ENCODE measurements at places on chromosomes 4 and X. TPM values are rescaled to one million over a fixed set of nuclear protein-coding genes. Genes with fewer than 3 reads are reported as not detected.

DNA sequence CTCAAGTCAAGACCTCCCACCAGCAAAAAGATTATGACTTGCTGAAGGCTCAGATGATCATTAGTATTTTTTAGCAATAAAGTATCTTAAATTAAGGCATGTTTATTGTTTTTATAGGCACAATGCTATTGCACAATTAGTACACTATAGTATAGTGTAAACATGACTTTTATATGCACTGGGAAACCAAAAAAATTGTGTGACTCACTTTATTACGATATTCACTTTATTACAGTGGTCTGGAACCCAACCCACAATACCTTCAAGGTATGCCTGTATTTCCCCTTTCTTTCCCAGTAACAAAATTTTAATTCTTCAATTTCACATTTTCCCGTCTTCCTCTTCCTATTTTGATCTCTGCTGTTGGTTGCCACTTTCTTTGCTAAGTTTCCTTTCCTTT lies 37.7 kb downstream of the ZCCHC12 start:
- no peak overlapping the region for H3K27ac ChIP-seq
- no peak for DNase-seq
- H3K4me3 ChIP-seq = no peak overlapping the region
- H3K4me1 ChIP-seq = no peaks in the 10 kb centered on the region

- no peak overlapping the region for H3K27ac ChIP-seq
- H3K4me3 ChIP-seq = no peak overlapping the region
- no peak for DNase-seq
- no peaks in the 10 kb centered on the region for H3K36me3 ChIP-seq
- peaks cover 2% of the 10 kb centered on the region for H3K4me1 ChIP-seq
- no peaks in the 10 kb centered on the region for H3K27me3 ChIP-seq
These were observed 1403.1 kb upstream of the TENM3 start for GRCh38 chr4:180840142-180840541.

DNA sequence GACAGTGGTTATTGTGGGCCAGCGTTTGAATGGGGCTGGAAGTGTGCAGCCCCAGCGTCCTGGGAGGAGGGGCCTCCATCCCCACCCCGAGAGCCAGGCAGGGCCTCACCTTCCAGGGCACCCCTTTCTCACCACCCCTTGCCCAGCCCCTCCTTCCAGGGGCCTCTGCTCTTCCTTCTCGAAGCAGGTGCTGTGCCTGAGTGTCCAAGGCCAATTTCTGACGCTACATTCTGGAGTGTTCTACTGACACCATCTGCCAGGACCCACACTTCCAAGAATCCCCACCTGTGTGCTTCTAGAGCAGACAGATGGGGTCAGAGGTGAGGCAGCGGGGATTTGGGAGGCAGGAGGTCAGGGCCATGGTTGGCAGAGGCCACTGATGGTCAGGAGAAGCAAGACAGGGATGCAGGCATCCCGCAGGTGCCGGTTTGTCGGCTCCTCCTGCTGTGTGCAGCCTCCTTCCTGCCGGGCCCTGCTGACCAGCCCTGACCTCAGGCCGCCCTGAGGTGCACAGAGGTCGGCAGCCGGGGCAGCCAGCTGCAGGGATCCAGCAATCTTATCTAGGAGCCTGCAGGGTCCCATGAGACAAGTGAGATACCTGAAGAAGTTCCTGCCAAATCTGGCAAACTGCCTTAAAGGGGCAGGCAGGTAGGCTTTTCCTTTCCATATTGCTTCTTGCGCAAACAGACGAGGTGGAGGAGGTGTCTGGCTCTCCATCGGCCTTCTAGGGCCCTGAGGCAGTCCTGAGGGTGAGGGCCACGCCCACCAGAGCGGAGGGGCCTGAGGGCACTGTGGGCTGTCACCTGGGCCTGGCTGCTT lies 18.8 kb downstream of the MSANTD1 start:
- H3K27ac ChIP-seq = no peak overlapping the region
- no peak overlapping the region for H3K4me3 ChIP-seq
- no peaks in the 10 kb centered on the region for H3K27me3 ChIP-seq
- no peak for DNase-seq

DNA sequence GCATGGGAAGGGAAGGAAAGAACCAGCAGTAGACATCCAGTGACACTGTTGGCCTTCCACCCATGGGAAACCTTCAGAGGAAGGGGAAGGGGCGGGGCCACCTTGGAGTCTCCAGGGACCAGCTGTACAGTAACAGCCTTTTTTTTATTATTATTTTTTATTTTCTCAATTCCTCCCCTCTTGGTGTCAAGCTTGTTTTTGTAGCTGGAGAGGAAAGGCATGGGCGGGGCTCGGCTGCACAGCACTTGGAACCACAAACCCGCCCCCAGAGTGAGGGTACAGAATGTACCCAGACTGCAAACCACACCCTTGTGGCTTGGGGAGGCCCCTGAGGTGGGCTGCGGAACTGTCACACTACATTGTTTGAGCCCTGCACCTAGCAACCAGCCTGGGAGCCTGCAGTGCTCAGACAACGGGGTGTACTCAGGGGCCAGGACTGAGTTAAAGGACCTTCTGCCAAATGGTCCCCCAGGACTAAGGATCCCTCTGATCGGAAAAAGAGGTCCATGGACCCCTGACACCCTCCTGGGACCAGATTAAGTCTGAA lies 45.7 kb downstream of the PRPS1 start:
- peaks cover 27% of the 10 kb centered on the region for H3K27me3 ChIP-seq
- no peak overlapping the region for H3K27ac ChIP-seq
- H3K4me3 ChIP-seq = no peak overlapping the region
- no peaks in the 10 kb centered on the region for H3K36me3 ChIP-seq
- H3K4me1 ChIP-seq = no peaks in the 10 kb centered on the region

GRCh38 chr4:82469791-82470345 lies 39.5 kb downstream of the ENOPH1 start:
- DNase-seq = no peak
- no peak overlapping the region for H3K27ac ChIP-seq
- H3K36me3 ChIP-seq = peaks cover 11% of the 10 kb centered on the region
- H3K4me1 ChIP-seq = no peaks in the 10 kb centered on the region

- no peak for DNase-seq
- H3K4me3 ChIP-seq = no peak overlapping the region
- no peaks in the 10 kb centered on the region for H3K36me3 ChIP-seq
- no peaks in the 10 kb centered on the region for H3K4me1 ChIP-seq
- H3K27ac ChIP-seq = no peak overlapping the region
These were observed 19.4 kb downstream of the THOC2 start for GRCh38 chrX:123713434-123713833.

DNA sequence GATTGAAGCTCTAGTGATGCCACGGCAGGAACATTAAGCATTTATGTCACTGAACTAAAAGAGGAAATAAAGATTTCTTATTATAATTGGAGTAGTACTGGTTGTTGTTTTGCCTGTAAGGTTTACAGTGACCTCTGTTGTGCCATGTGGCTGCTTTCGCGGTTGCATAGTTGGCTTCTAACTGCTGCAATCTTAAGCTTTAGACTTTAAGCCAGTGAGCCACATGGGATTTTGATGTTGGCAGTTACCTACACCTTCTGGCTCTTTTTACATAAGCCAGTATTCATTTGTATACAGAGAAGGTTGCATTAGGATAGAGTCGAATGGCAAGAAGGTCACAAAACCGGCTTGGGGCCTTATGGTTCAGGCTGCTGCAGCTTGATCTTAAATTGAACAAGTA lies 1311.6 kb downstream of the RAPGEF2 start:
- no peak overlapping the region for H3K4me3 ChIP-seq
- H3K36me3 ChIP-seq = no peaks in the 10 kb centered on the region
- no peaks in the 10 kb centered on the region for H3K4me1 ChIP-seq
- H3K27ac ChIP-seq = no peak overlapping the region
- DNase-seq = no peak
- no peaks in the 10 kb centered on the region for H3K27me3 ChIP-seq

DNA sequence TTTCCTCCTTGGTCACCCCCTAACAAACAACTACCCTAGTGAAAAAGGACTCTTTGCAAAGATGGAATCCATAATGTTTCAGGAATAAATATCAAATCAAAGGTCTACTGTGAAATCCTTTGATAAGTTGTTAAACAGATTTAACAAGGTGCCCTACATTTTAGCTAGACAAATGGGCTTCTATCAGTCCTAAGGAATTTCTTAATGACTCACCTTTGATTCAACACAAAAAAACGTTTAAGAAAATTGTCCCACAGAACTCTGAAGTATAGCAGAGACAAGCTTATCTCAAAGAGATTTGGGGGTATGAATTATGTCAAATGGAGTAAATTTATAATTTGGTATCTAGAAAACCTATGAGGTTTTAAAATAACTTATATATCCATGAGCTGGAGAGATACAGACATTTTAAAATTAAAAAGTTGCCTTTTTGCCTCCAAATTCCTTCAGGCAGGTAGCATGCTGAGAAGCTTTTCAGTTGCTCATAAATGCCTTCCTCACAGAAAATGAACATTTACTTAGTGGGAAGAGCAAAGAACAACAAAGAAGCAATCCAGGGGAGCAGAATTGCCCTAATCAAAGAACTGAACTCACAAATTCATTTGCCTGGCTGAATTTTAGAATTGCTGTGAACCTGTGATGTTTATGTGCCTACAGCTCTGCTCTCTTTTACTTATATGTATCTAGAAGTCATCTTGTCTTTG lies 649.3 kb downstream of the STPG2 start:
- DNase-seq = no peak
- H3K36me3 ChIP-seq = no peaks in the 10 kb centered on the region
- H3K4me1 ChIP-seq = no peaks in the 10 kb centered on the region
- H3K4me3 ChIP-seq = no peak overlapping the region
- H3K27ac ChIP-seq = no peak overlapping the region

- no peaks in the 10 kb centered on the region for H3K36me3 ChIP-seq
- no peak overlapping the region for H3K27ac ChIP-seq
These were observed 140.3 kb upstream of the CXCL13 start for GRCh38 chr4:77465271-77465670.

GRCh38 chrX:42686706-42687105 lies 91.3 kb downstream of the PPP1R2C start:
- H3K4me1 ChIP-seq = no peaks in the 10 kb centered on the region
- H3K4me3 ChIP-seq = no peak overlapping the region
- no peak overlapping the region for H3K27ac ChIP-seq
- DNase-seq = no peak
- H3K36me3 ChIP-seq = no peaks in the 10 kb centered on the region
- no peaks in the 10 kb centered on the region for H3K27me3 ChIP-seq

- no peaks in the 10 kb centered on the region for H3K36me3 ChIP-seq
- DNase-seq = no peak
- H3K27ac ChIP-seq = no peak overlapping the region
- no peak overlapping the region for H3K4me3 ChIP-seq
- 0 out of 2 replicates have a peak, but pooled peaks cover 5% of the 10 kb centered on the region for H3K4me1 ChIP-seq
- no peaks in the 10 kb centered on the region for H3K27me3 ChIP-seq
These were observed 178.7 kb upstream of the RBPJ start for GRCh38 chr4:26141911-26142638.

- H3K4me3 ChIP-seq = no peak overlapping the region
- H3K27me3 ChIP-seq = no peaks in the 10 kb centered on the region
- no peaks in the 10 kb centered on the region for H3K4me1 ChIP-seq
- H3K27ac ChIP-seq = no peak overlapping the region
These were observed 503.6 kb upstream of the ZFP42 start for GRCh38 chr4:187491959-187492358.

- H3K36me3 ChIP-seq = peaks cover 7% of the 10 kb centered on the region
- no peak for DNase-seq
- no peak overlapping the region for H3K4me3 ChIP-seq
- H3K27me3 ChIP-seq = no peaks in the 10 kb centered on the region
- peaks cover 20% of the 10 kb centered on the region for H3K4me1 ChIP-seq
These were observed 98.5 kb downstream of the NSUN7 start for GRCh38 chr4:40848251-40848650.

- H3K27me3 ChIP-seq = no peaks in the 10 kb centered on the region
- DNase-seq = peak; percentile 25
- H3K36me3 ChIP-seq = no peaks in the 10 kb centered on the region
These were observed 345.1 kb upstream of the TACR3 start for GRCh38 chr4:104064646-104065577.

GRCh38 chr4:4216648-4217047 lies 10.1 kb downstream of the OTOP1 start:
- no peak overlapping the region for H3K4me3 ChIP-seq
- no peak overlapping the region for H3K27ac ChIP-seq
- no peaks in the 10 kb centered on the region for H3K4me1 ChIP-seq
- no peaks in the 10 kb centered on the region for H3K27me3 ChIP-seq

DNA sequence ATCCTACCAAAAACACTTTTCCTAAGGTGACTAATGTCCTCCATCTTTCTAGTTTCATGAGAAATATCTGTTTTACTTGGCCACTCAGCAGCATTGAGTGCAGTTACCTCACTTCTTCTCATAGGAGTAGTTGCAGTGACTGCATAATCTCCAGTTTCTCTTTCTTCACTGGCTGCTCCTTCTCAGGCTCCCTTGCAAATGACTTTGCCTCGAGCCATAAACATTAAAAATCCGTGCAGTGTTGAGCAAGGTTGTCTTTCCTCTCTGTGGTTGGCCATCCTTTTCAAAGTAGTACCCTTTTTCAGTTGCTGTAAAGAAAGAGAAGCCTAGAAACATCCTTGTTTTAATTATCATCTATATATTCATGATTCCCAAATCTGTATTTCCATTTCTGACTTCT lies 10.2 kb upstream of the PRKG2 start:
- no peak for DNase-seq
- H3K4me3 ChIP-seq = no peak overlapping the region
- H3K4me1 ChIP-seq = no peaks in the 10 kb centered on the region
- H3K36me3 ChIP-seq = no peaks in the 10 kb centered on the region
- no peak overlapping the region for H3K27ac ChIP-seq

The CXCL8 gene
- 6.0 TPM for polyA plus RNA-seq

The RNF128 gene
- polyA plus RNA-seq = not detected

The AREG gene
- polyA plus RNA-seq = not detected

The TCEAL7 gene
- polyA plus RNA-seq = 20.2 TPM

The TLR7 gene
- not detected for polyA plus RNA-seq

The PLXNB3 gene
- 13.8 TPM for polyA plus RNA-seq

Data from SK-N-SH (cell line).